ENCODE measurements at places on chromosomes 1 and 21.

DNA sequence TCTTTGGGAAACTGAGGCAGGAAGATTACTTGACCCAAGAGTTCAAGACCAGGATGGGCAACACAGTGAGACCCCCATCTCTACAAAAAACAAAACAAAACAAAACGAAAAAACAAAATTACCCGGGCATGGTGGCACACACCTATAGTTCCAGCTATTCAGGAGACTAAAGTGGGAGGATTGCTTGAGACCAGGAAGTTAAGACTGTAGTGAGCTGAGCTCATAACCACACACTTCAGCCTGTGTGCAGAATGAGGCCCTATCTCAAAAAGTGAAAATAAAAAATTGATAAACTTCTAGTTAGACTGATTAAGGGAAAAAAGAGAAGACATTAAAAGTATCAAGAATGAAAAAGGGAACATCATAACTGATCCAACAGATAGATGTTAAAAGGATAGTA is 154.0 kb downstream of the RHOU start:
- no peak for DNase-seq

DNA sequence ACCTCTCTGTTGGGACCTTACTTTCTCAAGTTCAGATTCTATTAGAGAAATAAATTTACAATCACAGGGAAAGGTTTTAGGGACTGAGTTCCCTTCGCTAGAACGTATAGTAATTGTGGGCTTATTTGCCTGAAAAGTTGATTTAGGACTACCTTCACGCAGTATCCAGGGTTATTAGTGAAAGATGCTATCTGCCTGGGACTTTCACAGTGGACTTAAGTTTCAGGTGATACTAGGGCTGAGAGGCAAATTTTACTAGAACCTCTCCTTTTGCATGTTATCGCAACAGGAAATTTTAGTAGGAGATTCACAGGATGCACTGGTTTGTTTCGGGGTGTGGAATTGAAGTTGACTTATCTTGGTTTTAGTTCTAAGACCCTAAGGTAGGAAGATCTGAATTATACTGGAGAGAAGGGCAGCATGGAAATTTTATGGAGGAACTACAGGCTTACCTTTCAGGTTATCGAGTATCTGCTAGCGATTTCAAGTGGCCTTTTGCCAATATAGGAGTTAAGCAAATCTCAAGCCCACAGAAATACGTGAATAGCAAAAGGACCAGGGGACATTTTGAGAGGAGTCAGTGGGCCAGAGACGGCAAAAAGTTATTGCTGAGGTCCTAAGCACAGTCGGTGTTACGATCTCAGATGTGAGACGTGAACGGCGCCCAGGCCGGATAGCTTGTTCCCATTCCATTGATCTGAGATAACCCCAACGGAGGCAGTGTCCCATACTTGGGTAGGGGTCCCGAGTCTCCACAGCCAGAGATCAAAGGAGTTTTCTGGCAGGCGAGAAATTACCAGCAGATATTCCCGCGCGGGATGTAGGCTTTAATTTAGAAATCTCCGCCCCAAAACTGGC is 723 bp upstream of the GNAI3 start:
- DNase-seq, result no peak

DNA sequence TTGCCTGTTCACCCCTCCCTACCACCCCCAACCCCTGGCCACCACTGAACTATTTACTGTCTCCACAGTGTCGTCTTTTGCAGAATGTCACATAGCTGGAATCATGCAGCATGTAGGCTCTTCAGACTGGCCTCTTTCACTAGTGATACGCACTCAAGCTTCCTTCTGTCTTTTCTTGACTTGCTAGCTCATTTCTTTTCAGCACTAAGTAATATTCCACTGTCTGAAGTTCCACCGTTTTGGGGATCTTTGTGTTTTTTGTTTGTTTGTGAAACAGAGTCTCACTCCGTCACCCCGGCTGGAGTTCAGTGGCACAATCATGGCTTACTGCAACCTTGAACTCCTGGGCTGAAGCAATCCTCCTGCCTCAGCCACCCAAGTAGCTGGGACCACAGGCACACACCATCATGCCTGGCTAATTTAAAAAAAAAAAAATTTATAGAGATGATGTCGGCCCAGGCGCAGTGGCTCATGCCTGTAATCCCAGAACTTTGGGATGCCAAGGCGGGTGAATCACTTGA is 43.4 kb upstream of the SLC25A33 start:
- DNase-seq, result no peak

DNA sequence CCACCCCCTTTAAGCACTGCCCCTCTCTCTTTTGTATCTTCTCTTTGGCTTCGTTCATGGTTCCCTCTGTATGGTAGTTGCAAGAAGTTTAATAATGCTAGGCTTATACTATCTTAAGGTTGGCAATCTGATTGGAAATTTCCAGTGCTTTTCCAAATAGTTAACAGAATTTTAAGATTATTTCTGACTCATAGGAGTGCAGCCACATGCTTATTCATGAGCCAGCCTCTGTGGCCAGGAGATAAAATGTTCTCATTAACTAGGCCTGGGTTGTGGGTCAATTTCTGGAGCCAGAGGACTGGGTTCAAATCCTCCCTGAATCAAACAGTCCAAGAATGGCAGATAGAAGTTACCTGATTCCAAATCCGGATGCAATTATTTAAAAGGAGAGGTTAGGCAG is 103.1 kb downstream of the ATP6V1G3 start:
- DNase-seq, result no peak

- DNase-seq, result no peak
Measured at GRCh38 chr1:15524021-15524282, at the start of gene CASP9. CASP9 (minus strand) TSS chr1:15524215; CDS start chr1:15524200, 15 bp downstream.

DNA sequence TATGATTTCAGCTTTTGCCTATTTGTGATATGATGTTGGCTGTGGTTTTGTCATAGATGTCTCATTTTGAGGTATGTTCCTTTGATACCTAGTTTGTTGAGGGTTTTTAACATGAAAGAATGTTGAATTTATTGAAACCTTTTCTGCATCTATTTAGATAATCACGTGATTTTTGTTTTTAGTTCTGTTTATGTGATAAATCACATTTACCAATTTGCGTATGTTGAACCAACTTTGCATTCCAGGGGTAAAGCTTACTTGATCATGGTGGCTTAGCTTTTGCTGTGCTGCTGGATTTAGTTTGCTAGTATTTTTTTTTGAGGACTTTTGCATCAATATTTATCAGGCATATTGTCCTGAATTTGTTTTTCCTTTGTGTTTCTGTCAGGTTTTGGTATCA is 26.5 kb upstream of the IFI16 start:
- DNase-seq, result no peak

DNA sequence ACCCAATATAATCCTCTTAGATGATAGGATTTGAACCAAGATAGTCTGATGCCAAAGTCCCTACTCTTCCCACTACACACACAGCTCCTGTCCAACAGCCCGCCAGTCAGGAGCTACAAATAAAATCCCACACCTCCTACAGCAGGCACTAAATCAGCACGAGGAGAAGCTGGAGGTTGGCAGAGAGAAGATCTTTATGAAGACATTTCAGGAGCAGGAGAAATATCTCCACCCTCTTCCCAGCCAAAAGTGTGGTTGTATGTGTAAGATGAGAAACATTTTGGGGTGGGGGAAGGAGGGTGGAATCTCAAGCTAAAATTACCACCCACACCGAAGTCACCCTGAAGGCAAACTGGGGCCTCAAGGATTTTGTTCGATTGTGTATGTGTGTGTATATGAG is 54.5 kb downstream of the PLXNA2 start:
- no peak for DNase-seq

- no peak for DNase-seq
Measured at GRCh38 chr1:188425687-188426086, 1596.9 kb downstream of the PLA2G4A start.

GRCh38 chr1:210394281-210394821 is 65.6 kb downstream of the HHAT start:
- DNase-seq, result no peak

DNA sequence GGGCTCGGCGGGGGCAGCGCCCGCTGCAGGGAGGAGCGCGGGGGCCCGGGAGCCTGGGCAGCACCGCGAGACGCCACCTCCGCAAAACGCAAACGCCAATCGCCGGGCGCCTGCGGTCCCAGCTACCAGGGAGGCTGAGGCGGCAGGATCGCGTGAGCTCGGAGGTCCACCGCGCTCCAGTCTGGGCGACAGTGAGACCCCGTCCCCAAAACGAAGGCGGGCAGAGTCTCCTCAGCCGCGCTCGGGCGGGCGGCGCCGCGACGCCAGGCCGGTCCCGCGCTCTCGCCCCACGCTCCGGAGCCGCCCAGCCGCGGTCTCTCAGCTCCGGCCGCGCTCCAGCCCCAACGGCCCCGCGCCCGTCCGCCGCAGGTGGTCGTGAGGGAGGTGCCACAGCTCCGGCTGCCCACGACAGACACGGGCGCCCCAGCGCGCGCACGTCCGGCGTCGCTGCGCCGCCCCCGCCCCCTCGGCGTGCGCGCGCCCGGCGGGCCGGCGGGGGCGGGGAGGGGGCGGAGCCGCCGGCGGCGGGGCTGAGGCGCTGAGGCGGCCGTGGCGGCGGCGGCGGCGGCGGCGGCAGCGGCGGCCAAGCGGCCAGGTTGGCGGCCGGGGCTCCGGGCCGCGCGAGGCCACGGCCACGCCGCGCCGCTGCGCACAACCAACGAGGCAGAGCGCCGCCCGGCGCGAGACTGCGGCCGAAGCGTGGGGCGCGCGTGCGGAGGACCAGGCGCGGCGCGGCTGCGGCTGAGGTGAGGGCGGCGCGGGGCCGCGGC is at the start of gene ADARB1:
TSS of gene ADARB1 (plus strand) at position 533 of the 770 bp plus-strand sequence. CDS start 97,077 bp downstream, outside the sequence.
- peak; percentile 48 for DNase-seq

DNA sequence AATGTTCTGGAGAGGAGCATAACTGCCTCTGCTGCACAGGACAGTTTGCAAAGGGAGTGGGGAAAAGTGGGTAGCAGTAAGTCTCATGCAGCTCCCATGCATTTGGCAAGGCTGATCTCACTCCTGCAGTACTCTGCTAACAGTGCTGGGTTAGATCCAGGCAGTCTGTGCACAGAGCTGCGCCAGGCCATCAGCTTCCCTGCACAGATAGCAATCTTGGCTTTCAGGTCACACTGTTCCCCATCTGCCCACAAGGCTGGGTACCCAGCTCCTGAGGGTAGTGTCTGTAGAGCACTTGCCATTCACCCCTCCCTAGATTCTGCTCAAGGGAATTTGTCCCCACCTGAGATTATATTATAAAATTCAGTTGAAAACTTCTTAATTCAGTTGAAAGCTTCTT is 72.1 kb downstream of the SH3BGR start:
- DNase-seq, result no peak

DNA sequence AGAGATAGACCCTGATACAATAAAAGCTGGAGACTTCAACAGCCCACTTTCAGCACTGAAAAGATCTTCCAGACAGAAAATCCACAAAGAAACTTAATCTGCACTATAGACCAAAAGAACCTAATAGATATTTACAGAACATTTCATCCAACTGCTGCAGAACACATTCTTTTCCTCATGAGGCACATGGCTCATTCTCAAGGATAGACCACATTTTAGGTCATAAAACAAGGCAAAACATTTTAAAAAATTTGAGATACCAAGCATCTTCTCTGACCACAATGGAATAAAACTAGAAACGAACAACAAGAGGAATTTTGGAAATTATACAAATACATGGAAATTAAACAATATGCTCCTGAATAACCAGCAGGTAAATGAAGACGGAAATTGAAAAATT is 15.0 kb upstream of the IL20 start:
- DNase-seq, result no peak

DNA sequence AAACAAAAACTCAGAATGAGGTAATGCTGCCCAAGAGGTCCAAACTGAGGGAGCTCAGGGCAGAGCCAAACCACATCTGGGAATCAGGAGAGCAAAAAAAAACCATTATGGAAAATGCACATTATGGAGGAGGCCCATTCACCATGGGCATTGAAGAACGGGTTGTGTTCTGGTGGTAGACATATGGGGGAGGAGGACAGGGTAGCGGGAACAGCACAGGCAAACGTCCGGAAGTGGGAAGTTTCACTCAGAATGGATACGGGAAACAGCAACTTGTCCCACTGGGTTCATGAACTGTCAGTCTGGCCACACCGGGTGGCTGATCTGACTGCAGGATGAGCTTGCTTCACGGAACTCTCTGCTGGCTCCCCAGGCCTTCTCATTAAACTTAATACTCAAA is 139.7 kb downstream of the RRAGC start:
- no peak for DNase-seq

DNA sequence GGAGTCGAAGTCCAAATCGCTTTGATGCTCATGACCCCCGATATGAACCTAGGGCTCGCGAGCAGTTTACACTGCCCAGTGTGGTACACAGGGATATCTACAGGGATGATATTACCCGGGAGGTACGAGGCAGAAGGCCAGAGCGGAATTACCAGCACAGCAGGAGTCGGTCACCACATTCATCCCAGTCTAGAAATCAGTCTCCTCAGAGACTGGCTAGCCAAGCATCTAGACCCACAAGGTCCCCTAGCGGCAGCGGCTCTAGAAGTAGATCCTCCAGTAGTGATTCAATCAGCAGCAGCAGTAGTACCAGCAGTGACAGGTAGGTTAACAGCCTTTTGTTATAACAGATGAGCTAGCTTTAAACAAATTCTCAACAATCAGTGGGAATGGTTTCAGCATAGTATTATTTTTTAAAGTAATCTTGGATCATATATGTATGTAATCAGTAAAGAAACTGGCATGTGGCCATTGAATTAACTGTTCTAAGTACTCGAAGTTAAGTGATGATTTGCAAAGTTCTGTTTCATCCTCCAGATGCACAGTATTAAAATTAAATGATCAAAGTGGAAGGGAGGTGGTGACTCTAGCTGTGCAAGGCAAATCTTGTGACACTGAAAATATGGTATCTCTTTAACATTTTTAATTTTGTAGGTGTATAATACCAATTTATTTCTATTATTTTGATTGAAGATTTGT is 29.0 kb downstream of the SPEN start:
- DNase-seq, result no peak

GRCh38 chr1:1461721-1462317 is 9.7 kb upstream of the ATAD3B start:
- no peak for DNase-seq

Measured in T follicular helper cell (primary cell).